Kasumi-1 (cell line): ENCODE measurements at places on chromosomes 3 and 15.
A peak's percentile ranks its signal among the peaks of the same experiment; 100 is the strongest.

DNA sequence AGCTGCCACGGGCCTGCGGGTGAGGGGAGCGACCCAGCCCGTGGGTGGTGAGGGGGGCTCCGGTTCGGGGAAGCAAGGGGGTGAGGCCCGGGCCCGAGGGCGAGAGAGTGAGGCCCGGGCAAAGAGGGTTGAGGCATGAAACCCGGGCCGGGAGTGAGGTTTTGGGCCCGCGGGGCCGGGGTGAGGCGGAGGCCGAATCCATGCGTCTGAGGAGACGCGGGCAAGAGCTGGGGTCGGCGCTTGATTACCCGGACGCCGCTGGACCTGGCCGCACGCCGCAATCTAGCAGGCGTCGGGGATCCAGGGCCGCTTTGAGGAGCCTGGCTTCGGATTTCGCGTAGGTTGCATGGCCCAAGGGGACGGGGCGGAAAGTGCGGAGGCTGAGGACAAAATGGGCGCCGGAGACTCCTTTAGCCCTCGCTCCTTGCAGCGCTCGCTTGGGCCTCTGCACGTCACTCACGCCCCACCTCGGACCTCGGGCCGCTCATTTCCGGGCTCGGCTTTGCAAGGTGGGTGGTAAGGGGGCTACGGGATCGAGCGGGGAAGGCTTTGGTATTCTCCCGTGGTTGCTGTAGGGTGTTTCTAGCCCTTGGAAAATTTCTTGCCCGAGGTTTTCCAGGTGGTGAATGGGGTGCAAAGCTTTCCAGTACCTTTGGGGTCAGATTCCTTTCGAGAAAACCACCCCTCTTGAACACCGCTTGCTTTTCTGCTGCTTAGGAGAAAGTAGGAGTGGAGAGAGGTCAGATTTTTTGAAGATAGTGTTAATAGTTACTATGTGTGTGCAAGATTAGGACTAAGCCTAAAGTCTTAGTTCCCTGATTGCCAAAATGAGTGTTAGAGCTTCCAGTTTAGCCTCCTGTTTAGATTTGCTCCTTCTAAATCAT is 827 bp downstream of the SLC25A36 start:
- DNase-seq = peak; percentile 48

GRCh38 chr3:11173828-11174465 is 19.7 kb downstream of the HRH1 start:
- no peak for DNase-seq

DNA sequence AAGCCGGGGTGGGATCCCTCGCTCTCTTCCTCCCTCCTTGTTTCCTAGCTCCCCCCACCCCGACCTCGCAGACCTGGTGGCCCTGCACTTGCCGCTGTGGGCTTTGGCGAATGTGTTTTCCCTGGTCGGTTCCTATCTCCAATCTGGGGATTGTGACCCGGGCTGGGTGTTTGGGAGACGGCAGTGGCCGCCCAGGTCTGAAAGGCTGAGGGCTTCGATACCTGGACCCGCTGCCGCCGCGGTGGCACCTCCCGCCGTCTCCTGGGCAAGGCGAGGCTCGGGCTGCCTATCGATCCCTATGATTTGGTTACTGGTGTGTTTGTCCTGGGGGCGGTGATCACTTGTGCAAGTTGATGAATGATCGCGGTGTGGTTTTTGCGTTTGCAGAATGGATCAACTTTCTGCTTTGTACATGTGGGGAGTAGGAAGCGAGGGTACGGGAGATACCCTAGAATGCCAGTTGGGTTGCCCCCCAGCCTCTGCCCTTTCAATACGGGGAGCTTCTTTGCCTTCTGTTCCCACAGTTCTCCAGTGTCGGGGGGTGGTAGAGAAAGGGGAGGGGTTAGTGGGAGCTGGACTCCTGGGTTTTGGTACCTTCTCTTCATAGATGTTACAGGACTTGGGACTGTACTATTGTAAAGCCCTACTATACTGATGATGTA is 3.0 kb downstream of the BBX start:
- DNase-seq = peak; percentile 29

DNA sequence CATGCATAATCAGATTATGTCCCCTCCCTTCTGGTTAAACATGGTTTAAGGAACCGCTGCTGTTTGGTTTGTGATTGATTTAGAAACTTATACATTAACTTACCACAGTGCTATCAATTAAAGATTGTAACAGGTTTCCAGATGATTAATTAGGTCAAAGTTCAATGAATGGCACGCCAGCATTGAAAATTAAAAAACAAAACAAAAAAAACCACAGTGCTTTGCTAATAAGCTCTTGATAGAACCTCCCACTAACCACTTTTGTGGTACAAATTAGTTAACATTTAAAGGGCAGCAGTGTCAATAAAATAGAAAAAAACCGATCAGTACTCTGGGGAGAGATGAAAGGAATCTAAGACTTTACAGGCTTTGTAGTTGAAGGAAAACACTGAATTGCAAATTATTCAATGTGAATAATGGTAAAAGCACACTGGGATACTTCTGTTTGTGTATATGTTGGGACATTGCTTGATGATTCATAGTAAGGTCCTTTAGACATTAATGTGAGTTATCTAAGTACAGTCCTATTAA is 7.6 kb upstream of the C3orf38 start:
- no peak for DNase-seq

GRCh38 chr15:99962006-99962561 is 228.8 kb upstream of the LYSMD4 start:
- DNase-seq = no peak

- DNase-seq = no peak
These were observed 59.8 kb upstream of the INSYN1 start for GRCh38 chr15:73812806-73813465.

GRCh38 chr3:73474619-73475018 is 150.1 kb downstream of the PDZRN3 start:
- no peak for DNase-seq

DNA sequence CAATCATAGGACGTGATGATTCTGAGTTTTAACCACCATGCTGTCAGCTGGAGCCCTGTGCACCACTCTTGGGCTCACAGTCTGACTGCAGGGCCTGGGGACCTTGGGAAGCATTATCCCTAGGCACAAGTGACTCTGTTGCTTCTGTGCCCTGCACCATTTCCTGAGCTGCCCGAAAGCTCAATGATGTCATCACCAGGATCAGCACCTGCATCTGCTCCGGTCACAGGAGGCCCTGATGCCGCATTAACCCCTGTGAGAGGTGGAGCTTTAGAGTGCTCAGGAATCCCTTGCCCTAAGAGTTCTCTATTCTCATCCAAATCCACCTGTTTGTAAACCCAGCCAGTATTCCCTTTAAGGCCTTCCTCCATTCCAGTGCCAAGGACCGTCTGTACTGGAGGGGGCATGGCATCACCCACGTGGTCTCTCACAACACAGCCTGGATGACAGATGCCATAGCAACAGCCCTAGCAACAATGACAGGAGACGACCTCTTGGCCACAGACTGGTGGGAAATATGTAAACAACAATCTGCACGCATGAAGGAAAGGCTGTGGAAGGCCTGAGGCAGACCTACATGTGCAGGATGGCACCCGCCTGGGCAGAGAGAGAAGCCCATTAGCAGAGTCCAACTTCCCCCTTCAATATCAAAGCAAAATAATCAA is 37.9 kb downstream of the NTRK3 start:
- DNase-seq = no peak

GRCh38 chr15:82871358-82871757 is 61.9 kb downstream of the WHAMM start:
- peak; percentile 60 for DNase-seq

DNA sequence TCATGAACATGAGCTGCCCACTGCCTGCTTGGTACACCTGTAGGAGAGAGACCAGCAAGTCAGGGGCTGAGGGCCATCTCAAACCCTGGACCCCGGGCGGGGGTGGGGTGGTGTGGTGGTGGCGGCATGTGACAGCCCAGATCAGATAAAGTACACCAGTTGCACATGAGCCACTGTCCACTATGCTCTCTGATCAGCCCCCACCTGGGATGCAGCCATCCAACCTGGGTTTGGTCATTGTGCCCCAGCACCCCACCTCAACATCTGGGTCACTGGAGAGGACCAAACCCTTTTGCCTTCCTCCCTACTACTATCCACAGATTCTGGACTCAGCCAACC is 3.0 kb upstream of the NCKIPSD start:
- DNase-seq = no peak

DNA sequence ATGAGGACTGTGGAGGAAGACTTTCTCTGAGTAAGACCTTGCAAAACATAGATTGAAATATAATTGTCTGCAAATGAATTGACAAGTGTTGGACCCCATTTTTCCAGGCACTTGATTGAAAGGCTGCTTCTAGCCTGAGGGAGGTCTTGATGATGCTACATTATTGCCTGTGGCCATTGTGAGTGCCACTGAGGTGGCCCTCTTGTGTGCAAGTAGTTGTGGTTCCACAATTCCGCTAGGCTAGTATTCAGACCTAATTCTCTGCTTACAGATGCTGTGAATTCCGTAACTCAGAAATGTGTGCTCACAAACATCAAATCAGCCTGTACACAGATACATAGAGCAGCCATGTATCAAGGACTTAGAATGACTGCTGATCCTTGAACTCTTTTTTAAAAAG is 34.7 kb downstream of the FNDC3B start:
- peak; percentile 46 for DNase-seq

- no peak for DNase-seq
These were observed 83.4 kb downstream of the CHSY1 start for GRCh38 chr15:101168463-101168824.

GRCh38 chr15:66654739-66655375 is 47.2 kb upstream of the SMAD6 start:
- DNase-seq = no peak

DNA sequence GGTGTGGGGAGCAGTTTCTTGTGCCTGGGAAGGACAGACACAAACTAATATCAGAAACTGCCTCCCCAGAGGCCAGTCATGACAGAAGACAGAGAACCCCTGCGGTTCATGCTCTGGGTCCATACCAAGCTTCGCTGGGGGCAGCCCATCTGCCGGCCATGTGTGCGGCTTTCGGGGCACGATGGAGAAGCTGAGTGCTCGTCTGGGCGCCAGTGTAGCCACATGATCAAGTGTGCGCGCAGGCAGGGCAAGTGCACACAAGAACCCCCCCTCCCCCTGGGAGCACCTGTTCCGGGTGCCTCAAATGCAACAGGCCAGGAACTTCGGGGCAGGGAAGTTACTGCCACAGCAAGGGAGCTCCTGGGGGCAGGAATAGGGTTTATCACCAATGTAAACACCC is 1.8 kb downstream of the ADAMTS17 start:
- no peak for DNase-seq

DNA sequence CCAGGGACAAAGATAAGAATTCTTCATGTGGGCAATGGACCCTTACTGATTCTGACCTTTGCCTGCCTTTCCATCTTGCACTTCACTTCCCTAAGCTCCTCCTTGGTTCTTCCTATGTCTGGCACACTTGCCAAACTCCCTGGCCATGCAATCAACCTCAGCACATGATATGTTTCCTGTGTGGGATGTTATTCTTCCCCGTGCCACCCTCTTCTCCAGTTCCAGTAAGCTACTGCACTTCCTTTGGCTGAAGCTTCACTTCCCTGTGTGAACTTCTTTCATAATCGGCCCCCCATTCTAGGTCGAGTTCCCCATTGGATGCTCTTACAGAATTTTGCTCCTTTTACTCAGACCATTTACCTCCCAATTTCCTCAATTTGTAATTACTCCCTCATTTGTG is 10.7 kb upstream of the TASOR start:
- peak; percentile 97 for DNase-seq
